Iris pigment epithelial cell (primary cell): ENCODE measurements at places on chromosomes 12 and 14.

DNA sequence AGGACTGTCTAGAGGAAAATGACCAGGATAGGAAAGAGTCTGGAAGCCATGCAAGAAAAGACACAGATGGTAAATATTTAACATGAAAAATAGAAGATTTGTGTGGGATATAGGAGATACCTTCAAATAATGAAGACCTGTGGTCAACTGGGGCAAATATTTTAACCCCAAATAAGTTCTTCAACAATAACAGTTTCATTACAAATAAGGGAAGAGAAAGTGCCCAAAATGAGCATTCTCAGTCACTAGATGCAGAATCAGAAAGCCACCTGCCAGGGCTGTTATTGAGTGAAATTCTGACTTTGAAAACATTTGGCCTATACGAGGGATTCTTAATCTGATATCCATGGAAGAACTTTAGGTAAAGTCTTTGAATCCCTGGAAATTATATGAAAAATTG is 231.2 kb upstream of the PLEKHG7 start:
- DNase-seq, result no peak

GRCh38 chr14:33184587-33184986 is 245.9 kb downstream of the NPAS3 start:
- DNase-seq, result peak; percentile 40

- DNase-seq, result no peak
Observed at GRCh38 chr14:50123062-50123461, 6.7 kb upstream of the VCPKMT start.

DNA sequence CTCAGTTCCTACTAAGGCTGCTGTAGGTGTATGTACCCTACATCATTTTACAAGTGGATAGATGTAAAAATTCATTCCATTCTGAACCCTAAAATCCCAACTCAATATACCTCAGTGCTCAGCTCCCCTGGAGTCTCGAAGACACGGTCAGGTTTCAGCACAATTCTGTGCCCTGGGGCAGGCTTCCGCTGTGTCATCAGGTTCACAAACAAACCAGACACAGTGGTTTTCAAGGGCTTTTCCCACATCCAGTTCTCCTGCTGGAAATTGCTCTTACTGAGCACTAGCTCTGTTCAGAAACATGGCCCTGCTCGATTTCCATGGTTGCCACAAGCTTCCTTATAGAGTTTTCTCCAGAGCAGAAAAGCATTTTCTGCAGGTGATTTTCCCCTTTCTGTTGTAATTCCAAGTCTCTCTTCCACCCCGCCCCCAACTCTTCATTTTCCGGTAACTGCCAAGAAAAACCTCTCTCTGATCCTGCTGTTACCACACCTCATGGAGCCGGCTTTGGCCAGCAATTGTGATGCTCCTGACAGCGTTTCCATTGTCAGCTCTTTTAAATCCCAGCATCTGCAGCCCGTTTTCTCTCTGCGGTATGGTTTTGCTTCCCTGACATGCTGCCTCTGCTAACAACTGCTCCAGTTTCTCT is 483.0 kb upstream of the CCDC196 start:
- DNase-seq, result no peak

DNA sequence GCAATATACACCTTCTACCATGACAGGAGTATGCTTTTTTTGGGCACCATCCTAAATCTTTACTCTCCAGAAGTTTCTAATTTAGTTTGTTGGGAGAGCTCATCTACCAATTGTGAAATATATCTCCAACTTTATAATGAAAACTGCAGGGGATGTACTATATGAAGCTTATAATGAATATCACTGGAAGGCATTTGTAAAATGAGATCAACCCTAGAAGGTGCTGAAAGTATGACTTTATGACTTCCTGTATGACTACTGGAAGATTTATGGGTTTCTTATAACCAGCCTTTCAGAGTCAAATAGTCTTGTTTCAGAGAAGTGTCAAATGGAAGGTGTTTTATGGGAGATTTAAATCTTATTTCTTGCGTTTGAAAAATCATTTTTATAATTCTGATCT is 122.9 kb downstream of the MYRFL start:
- no peak for DNase-seq
